ENCODE measurements at places on chromosomes 7 and 10. TPM values are rescaled to one million over a fixed set of nuclear protein-coding genes. Genes with fewer than 3 reads are reported as not detected.

The ZNF804B gene
- total RNA-seq: 0.26 TPM

The MRPS24 gene
- total RNA-seq: 171 TPM

The OR2A42 gene
- total RNA-seq: 0.11 TPM

DNA sequence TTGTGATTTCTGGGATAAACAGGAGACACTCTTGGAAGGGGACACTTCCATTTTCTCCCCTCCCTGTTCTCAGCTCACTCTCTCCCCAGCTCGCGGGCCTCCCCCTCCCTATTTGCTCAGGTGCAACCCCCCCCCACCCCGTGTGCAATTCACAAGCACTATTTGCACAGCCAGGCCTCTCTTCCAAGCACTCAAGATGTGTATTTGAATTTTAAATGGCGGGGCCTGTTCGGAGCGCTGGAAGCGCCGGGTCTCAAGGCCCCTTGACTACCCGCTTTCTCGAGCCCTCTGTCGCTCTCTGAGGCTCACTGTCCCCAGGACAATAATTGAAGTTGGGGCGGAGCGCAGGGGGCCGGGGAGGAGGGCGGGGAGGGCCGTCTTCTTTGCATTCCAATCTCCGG lies 7.8 kb downstream of the SHH start:
- peak overlapping the region; percentile 42 for H3K4me3 ChIP-seq
- peaks cover 56% of the 10 kb centered on the region for H3K4me1 ChIP-seq
- H3K27ac ChIP-seq: no peak overlapping the region
- H3K27me3 ChIP-seq: peaks cover 16% of the 10 kb centered on the region
- no peaks in the 10 kb centered on the region for H3K36me3 ChIP-seq

- H3K4me1 ChIP-seq: no peaks in the 10 kb centered on the region
- H3K27me3 ChIP-seq: no peaks in the 10 kb centered on the region
- H3K27ac ChIP-seq: no peak overlapping the region
- no peak for DNase-seq
- H3K4me3 ChIP-seq: no peak overlapping the region
Measured at GRCh38 chr10:44258019-44258418, 126.9 kb downstream of the CXCL12 start.

DNA sequence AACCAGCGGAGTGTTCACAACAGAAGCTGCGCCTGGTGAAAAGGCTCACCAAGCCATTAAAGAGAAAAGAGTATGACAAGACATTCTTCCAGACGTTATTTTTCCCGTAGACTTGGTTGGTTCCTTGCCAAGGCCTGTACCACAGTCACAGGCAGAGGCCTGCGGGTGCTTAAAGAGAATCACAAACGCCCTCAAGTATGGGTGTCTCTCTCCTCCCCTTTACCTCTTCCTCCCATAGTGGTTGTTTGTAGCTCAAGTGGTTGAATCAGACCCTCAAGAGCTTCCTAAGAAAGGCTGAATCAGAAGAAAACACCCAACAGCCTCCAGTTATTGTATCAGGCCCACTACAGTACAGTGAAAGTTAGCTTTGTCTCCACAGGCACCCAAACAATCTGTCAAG lies 169.0 kb downstream of the CREB5 start:
- H3K27me3 ChIP-seq: no peaks in the 10 kb centered on the region
- H3K27ac ChIP-seq: no peak overlapping the region
- no peak overlapping the region for H3K4me3 ChIP-seq
- no peaks in the 10 kb centered on the region for H3K36me3 ChIP-seq
